ENCODE measurements at places on chromosomes 2 and 18.

DNA sequence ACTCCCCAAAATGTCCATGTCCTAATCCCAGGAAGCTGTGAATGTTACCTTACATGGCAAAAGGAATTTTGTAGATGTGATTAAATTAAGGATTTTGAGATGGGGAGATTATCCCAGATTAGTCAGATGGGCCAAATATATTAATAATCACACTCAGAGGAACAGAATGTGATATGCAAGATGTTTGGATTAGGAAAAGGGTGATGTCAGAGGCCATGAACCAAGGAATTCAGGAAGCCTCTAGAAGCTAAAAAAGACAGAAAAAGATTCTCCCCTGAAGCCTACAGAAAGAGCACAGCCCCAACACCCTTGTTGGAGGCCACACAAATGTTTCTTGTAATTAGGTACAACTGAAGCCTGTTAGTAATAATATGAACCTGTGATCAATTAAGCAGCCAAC, 13.1 kb downstream of the TMEM131 start:
- DNase-seq = no peak

GRCh38 chr2:68385220-68385906, 20.3 kb downstream of the PLEK start:
- DNase-seq = no peak

DNA sequence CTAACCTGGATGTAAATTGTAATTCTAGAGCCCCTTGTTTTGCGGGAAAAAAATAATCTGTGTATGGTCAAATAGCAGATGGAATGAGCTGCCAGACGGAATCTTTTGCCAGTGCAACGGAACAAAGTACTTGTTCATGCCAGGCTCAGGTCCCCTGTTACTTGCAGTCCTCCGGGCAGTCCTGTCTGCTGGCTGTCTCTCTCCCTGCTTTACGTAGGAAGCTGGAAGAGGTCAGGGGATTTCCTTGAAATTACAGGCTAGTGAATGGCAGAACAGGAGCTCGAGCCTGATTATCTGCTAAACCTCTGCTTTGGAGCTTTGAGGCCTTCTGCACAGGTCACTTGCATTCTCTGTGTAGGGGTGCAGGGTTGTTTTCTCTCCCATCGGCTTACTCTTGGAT, 54.8 kb downstream of the LRRFIP1 start:
- no peak for DNase-seq

DNA sequence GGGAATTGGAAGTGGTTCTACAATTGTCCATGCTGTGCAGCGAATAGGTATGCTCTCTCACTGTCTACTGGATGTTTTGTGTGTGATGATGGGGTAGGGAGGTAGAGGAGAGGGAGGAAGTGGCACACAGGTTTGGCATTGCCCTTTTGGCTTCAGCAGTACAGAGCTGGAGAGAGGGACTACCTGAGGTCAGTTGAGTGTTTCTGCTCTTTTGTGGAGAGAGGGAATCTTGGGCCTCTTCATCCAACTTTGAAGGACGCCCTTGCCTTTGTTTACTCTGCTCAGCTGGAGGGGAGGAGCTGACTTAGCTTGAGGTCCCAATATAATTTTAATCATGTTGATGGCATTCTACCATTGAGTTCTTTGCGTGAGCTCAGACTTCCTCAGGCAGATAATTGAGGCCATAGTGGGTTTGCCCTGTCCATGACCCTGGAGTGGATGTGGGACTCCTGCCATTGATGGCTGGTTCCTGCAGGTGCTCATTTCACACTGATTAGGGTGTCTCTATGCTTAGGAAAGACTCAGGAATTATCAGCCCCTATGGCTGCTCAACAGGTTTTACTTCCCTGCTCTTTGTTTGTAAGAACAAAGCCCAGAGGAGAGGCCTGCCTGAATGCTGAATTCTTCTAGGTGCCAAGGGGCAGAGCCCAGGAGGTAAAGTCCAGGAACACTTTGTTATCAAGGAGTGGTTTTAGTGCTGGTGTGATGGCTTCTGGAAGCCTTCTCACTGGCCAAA, 7.2 kb downstream of the RPIA start:
- DNase-seq = no peak

DNA sequence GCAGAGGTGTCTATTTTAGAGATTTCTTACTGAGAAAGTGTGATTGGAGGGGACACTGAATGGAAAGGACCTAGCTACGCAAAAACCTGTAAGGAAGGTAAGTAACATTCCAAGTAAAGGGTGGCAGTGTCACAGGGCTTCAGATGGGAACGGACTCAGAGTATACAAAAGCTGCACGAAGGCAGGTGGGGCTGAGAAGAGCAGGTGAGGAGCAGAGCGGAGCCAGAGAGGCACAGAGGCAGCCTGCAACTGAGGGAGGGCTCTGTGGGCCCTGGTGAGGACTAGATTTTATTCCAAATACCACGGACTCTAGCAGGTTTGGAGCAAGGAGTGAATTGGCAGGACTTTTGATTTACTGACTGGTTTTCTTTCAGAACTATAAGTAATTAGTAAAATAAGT, 331.3 kb upstream of the PKDCC start:
- no peak for DNase-seq

DNA sequence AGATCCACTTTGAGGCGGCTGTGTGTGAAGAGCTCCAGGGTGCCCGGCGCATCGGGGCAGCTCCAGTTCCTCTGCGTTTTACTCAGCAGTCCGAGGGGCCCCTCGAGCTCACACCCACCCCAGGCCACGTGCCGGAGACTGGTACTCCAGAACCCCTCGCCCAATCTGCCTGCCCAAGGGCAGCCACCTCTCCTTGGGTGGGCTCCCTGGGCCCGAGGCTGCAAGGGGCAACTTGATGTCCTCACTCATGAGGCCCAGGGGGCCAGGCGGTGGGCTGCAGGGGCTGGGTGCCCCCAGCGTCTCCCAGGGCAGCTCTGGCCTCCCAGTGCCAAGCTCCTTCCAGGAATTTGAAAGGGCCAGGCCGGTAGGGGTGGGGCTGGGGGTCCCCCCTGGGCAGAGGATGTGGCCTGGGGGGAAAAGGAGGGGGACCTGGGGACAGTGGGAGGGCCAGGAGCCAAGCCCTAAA, 16.7 kb downstream of the RAMP1 start:
- DNase-seq = no peak

Measured in psoas muscle (tissue), 8 donors.